Right lung (tissue), 10 donors: ENCODE measurements at places on chromosomes 2 and 18.

DNA sequence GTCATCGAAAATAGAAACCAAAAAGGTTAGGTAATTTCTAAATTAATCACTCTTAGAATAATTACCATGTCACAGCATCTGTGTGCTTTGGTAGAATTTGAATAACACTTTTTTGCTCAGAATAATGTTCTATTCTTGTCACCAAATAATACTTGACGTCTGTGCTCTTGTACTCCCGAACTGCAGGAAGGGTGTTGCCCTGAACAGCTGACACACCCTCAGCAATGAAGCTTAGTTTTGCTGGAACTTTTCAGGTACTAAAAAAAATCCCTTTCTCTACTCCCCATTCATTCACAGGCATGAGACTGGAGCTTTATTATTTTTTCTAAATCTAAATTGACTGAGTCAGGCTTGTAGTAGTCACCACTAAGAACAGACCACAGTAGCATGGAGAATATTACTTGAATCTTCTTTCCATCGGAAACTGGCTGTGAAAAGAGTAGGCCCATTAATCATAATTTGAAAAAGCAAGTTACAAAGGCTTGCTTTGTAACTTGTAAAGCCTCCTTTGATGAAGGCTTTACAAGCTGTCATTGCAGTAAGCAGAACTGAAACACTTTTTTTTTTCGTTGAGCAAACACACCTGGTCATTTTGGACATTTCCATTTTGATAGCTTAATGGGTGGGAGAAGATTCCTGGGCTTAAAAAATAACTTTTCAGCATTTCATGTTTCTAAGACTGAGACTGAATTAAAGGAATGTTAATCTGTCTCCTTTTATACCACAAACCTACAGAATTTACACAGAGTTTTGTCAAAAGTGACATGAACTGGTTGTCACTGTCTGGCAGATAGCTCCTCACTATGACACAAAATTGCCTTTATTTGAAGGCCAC lies 70.3 kb upstream of the PELI1 start:
- peak; percentile 18 for DNase-seq

DNA sequence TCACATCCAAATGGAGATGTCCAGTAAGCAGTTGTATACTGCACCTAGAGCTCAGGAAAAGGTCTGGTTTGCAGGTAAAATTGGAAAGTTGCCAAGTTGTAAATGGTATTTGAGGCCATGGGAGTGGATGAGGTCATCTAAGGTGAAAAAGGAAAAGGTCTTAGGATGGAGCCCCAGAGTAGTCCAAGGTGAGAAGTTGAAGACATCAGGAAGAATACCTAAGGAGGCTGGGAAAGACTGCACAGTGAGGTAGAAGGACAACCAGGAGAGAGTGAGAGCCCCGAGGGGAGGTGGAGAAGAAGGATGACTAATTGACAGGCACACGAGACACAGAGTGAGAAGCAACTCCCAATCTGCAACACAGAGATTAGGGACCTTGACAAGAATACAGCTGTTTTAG lies 10.7 kb downstream of the DPP4 start:
- DNase-seq, result no peak

GRCh38 chr18:46335534-46336101 lies 231.4 kb downstream of the HAUS1 start:
- peak; percentile 69 for DNase-seq

DNA sequence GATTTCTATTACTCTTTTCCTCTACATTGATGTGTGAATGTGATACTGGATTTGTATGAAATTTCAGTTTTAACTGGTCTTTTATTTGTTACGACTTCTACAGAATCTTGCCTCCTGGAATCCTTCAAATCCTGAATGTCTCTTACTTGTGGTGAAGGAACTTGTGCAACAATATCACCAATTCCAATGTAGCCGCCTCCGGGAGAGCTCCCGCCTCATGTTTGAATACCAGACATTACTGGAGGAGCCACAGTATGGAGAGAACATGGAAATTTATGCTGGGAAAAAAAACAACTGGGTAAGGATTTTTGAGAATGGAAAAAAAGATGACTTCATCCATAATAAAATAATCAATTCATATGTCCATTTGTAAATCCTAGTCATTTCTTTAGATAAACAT lies 134.6 kb downstream of the BABAM2 start:
- no peak for DNase-seq

DNA sequence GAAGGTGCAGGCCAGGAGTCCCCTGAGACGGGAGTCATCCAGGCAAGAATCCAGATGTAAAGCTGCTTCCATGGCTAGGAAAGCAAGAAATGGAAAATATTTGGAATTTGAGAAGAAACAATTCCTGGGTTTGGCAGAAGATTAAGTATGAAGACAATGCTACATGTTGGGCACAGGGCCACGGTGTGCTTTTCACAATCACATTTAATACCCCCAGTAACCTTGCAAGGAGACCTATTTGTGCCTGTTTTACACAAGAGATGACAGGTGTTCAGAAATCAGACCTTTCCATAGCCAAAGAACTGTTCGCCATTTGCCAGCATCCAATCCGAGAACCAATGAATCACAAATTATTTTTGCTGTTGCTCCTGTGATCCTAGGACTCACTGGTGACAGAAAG lies 50.5 kb downstream of the KCTD1 start:
- no peak for DNase-seq

DNA sequence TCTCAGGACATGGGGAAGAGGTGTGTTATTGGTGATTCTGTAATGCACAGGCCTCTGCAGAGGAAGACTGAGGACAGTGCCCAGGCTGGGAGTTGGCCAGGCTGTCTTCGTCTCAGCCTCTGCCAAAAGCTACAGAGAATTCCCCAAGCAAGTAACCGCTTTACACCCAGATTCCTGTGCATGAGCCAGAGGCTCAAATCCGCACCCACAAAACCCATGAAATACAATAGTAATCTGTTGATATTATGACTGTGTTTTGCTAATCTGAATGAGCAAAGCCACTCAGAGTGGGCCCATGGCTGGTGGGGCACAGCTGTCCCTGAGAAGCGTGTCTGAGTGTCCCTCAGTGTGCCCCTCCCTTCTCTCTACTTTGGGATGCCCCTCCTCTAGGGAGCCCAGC lies 149.5 kb upstream of the PXDN start:
- no peak for DNase-seq

GRCh38 chr2:239816576-239817467 lies 208.3 kb downstream of the NDUFA10 start:
- no peak for DNase-seq

DNA sequence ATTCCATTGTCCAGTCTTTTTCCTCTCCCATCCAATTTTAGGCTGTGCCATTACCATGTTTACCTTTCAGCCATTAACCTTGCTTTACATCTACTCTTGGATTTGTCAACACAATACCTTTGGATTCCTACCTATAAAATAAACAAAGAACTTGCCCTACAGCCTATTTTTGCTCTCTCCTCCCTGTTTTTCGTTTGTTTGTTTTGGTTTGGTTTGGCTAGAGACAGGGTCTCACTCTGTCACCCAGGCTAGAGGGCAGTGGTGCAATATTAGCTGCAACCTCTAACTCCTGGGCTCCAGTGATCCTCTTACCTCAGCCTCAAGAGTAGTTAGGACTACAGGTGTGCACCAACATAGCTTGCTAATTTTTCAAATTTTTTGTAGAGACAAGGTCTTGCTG lies 76.1 kb downstream of the SP100 start:
- no peak for DNase-seq

DNA sequence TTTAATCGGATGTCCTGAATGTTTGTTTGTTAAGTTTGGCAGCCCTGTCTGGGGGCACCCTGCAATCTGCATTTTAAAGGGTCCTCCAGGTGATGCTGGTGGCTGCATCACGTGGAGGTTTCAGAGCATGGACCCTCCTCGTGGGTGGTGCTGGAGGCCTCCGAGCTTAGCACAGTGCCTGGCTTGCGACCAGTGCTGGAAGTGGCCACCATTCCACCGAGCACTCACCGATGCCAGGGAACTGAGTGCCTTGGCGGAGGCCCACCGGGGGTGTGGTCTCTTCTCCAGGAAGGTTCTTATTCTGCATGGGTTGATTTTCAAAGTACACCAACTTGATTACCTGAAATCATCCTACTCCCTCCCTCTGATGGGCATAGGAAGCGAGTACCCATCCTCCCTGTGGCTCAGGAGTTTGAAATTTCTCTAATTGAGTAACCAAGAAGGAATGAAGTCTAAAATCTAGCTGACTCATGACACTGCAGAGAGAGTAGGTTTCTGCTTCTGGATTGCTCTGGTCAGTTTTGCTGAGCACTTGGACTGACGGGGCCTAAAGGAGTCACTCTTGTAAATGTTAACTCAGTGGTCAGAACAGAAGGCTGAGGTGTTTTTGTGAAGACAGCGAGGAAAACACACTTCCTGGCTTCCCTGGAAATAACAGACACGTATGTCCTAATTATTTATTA lies 58.1 kb upstream of the SLC66A3 start:
- DNase-seq, result no peak

DNA sequence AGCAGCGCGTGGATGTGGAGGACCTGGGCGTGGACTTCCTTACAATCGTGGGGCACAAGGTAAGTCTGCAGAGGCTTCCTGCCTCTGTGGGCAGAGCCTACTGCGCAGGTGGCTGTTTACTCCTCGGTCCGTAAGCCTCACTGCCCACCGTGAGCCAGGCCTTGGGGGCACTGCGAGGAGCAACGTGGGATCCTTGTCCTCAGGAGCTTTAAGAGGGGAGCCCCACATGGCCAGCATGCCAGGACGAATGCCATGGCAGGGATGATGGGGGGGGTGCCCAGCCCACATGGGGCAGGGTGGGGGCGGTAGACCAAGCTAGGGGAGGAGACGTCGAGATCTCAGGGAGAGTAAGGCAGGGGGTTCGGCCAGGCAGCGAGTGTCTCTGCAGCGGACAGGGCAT lies 18.0 kb upstream of the ESPNL start:
- DNase-seq, result no peak

DNA sequence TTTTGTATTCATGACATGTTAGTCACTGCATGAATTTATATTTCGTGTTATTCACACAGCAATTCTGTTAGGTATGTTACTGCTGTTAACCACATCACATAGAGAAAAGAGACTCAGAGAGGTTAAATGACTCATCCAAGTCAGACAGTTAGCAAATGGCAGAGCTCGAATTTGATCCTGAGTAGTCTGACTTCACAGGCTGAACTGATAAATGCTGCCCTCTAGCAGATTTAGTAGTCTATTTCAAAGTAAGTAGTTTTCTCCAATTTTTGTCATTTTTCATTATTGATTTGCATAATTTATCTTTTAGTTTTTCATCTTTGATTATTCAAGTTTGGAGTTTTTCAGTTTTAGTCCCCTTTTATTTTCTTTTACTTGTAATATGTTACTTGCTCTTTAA lies 58.3 kb downstream of the WDR7 start:
- DNase-seq, result no peak

DNA sequence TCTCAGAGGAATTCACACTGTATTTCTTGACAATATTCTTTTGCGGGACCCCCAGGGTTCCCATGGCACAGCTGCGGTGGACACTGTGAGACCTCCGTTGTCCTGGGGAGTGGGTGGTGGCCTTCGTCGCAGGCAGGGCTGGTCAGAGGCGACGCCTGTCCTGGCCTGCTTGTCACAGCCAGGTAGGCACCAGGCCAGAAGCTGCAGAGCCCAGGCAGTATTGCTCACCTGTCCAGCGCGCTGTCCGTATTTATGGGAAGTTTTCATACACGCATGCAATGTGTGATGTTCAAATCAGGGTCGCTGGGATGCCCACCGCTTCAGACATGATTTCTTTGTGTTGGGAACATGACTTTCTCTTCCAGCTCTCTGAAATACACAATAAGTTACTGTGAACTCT lies 126.6 kb downstream of the RTP5 start:
- DNase-seq, result no peak

- no peak for DNase-seq
Observed at GRCh38 chr2:38898256-38898655, 8.6 kb downstream of the ARHGEF33 start.

DNA sequence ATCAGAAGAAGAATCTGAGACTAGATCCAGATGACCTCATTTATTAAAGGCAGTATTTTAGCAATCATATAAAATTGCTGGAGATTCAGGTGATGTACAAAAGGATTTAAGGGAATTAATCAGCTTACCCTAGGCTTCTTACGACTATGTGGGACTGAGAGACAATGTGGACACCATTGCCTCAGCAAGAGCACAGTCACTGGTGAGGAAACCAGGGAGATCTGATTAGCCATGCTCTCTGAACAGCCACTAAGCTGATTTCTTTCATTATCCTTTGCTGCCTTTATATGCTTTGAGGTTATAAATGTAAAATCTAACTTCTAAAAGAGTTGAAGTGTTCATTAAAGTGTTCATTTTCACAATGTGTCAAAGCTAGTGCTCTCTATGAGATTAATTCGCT lies 22.7 kb upstream of the GULP1 start:
- no peak for DNase-seq

DNA sequence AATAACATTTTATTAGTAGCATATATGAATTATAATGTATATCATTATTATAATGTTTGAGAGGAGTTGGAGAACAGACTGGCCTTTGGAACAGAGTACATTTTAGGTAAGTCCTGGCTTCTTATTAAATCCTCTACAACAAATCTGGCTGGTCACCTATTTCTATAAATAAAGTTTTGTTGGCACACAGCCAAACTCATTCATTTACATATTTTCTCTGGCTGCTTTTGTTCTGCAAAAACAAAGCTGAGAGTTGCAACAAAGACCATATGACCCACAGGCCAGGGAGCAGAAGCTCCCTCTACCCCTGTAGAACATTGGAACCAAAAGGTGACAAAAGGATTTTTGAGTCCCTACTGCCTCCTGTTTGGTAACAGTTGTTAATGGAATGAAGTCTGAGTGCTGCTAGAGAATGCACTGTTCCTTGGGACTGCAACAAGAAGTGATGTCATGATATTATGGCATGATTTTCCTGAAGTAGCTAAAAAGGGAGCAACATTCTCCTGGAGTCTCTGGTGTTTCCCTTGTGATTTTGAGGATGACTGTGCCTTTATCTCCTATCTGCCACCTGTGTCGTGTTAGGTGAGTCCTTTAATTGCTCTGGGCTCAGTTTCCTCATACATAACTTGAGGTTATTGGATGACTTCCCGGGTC lies 22.0 kb upstream of the SP9 start:
- no peak for DNase-seq

- no peak for DNase-seq
Observed at GRCh38 chr18:6478121-6478520, 63.4 kb upstream of the L3MBTL4 start.

- peak; percentile 91 for DNase-seq
Observed at GRCh38 chr2:241637018-241637794, at the start of the genes ATG4B and THAP4. Gene ATG4B, plus strand, starts transcription at chr2:241637693. Its CDS starts 22 bp downstream, at chr2:241637715. Gene THAP4, minus strand, starts transcription at chr2:241637158. Its CDS starts 141 bp downstream, at chr2:241637017.
